Activated naive CD4-positive, alpha-beta T cell treated with Interleukin-2 at 50 U/mL for 16 hours (primary cell): ENCODE measurements at places on chromosomes 4 and X.
A peak's percentile ranks its signal among the peaks of the same experiment; 100 is the strongest.

DNA sequence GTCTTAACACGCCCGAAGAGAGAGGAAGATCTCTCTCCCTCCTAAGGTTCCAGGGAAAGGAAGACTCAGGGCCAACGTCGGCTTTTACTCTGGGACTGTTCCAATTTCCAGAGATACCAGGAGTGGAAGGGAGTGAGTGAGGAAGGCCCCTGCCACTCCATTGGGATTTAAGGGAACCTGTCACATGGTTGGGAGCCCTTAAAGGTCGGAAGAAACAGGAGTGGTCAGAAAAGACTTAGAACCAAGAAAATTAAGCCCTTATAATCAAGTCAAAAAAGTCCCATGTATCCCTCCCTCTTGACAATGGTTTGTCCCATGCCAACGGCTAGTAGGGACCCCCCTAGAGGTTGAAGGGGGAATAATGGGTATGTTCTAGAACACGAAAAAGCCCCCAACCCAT, at the start of gene TEX13A:
TEX13A (minus strand) TSS at position 59 of the 400 bp plus-strand sequence. CDS start 297 bp downstream, outside the sequence.
- DNase-seq = no peak

GRCh38 chrX:146435472-146435871, 374.1 kb upstream of the CXorf51B start:
- DNase-seq = no peak

DNA sequence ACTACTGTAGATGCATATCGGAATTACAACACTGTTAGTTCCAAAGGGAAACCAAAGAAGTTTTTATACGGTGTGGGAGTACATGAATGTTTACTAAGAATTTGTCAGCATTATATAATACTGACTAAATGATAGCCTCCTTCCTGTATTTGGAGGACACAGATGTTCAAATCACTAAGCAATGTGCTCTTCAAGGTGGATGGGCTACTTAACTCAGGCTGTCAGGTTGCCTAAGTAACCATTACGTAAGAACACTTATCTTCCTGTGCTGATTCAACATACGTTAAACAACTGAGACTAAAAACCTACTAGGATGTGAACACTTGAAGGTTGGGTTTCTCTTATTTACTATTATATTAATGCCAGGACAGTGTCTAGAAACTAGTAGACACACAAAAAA, 81.9 kb upstream of the HPGD start:
- DNase-seq = no peak

DNA sequence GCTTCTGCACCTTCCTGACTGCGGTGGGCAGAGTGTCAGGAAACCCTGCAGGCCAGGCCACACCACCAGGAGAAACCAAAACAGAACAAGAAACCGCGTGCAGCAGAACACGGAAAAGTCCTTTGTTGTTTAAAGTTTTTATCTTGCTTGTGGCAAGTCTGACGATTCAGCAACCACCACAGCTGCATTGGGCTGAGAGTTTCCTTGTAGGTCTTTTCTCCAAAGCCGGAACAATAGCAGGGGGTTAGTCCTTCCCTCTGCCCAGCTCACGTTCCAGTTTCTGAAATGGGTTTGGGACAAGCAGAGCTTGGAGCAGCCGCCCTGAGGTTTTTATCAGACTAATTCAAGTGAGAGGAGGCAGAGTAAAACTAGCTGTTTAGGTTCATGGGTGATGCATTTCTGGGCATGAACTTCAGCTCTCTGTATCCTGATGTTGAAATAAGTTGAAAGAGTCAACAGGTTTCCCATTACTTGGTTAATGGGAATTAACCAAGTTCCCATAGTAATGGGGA, 216.9 kb downstream of the PTTG2 start:
- DNase-seq = peak; percentile 59

- DNase-seq = peak; percentile 90
Measured at GRCh38 chrX:40735325-40736169, at the start of gene MED14. Gene MED14, minus strand, starts transcription at chrX:40735542. Its CDS starts 130 bp downstream, at chrX:40735412.

- DNase-seq = no peak
Measured at GRCh38 chr4:52716364-52717151, 34.7 kb downstream of the ERVMER34-1 start.

DNA sequence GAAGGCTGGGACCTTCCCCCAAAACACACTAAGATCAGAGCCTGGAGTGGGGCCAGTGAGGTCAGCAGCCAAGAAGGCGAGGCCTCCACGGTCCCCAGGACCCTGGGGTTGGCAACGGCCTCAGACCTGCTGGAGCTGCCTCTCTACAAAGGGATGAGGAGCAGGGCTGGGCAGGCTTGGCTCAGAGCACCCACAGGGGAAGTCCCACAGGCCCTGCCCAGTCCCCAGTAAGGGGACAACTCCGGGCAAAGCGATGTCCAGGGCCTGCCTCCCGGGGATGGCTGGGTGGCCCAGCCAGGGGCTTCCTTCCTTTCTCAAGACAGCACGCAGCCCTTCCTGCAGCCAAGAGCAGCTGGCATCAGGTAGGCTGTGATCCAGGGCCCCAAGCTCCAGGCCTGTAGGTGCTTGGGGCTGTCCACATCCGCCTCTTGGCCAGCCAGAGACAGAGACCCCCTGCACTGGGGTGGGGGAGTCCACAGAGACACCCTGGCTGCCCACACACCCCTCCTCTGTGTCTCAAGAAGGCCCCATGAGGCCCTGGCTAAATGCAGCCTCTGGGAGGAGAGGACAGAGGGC, 5.7 kb downstream of the MXD4 start:
- DNase-seq = no peak

DNA sequence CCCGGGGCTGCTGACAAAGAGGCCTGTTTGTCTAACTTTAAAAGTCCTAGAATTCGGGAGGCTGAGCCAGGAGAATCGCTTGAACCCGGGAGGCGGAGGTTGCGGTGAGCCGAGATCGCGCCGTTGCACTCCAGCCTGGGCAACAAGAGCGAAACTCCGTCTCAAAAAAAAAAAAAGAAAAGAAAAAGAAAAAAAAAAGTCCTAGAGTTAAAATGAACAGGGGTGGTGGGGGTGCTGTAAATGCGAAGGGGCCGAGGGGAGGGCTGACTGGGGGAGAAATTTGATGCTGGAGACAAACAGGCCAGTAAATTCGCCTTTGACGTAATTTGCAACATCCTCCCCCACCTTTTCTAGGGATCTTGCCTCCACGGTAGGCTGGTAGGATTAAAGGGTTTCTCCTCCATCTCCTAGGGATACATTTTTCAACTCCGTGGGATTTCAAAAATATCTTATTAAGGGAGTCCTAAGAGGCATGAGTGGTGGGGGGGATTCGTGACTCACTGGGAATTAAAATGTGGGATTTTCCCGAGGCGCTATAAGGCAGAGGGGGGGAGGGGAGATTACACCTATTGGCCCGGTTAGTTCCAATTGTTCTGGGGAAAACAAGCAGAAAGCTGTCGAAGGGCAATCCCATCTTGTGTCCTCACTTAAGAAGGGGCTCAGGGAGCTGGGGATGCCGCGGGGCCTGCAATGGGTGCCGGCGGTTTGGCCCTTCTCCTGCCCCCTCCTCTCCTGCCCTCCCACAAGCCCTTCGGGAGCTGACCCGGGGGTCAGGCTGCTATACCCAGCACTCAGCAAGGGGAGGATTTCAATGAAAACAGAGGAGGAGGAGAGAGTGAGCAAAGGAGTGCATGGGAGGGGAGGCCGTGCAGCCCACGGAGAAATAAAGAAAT, 3.0 kb upstream of the BCOR start:
- DNase-seq = no peak

- DNase-seq = no peak
Measured at GRCh38 chr4:20408611-20409010, 156.9 kb downstream of the SLIT2 start.

- no peak for DNase-seq
Measured at GRCh38 chr4:3479358-3480101, 16.4 kb downstream of the DOK7 start.

GRCh38 chr4:174375422-174375821, 91.7 kb downstream of the CEP44 start:
- DNase-seq = no peak

DNA sequence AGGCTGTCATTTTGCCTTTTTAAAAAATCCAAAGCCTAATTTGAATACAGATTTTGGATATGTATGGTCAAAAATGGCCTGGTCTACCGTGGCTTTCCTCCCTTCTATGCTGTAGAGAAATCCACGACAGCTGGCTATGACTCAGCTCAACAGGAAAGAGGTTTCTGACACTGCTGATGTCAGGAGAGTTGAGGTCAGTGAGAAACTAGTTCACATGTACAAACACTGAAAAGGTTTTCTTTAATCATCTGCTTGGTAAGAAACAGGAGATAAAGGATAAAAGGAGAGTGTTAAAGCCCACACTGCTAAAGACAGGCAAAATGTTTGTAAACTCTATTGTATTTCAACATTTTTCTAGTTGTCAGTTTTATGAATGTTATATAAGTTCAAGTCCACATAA, 113.9 kb downstream of the NYX start:
- peak; percentile 25 for DNase-seq

GRCh38 chrX:125108921-125109320, 210.8 kb upstream of the TEX13C start:
- DNase-seq = no peak

- DNase-seq = no peak
Measured at GRCh38 chrX:10387011-10387410, 230.2 kb downstream of the CLCN4 start.

DNA sequence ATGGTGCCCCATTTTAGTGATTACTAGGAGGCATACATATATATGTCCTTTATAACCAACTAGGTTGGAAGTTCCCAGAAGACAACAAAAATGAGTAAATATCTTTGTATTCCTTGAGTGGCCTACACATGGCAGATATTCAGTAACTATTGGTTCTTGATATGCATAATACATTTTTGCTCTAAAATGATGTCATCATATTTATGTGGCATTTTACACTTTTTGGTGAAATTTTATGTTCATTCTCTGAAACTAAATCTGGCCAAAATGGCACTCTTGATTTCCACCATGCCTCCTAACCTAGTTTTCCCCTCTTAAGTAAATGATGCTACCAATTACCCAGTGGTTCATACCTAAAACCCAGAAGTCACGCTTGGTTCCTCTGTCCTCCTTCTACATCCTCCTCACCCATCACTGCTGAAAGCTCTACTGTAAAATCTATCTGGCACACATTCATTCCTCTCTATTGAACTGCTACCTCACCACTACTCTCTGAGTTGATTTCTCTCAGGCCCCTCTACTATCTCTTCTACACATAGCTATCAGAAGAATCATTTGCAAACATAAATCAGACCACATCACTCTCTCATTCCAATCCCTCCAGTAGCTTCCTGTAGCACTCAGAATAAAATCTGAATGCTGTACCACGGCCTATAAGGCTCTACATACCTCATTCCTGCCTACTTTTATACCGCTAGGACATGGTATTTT, 13.4 kb downstream of the SLC10A7 start:
- no peak for DNase-seq

- no peak for DNase-seq
Measured at GRCh38 chr4:82275431-82276331, 98.1 kb downstream of the HNRNPD start.

DNA sequence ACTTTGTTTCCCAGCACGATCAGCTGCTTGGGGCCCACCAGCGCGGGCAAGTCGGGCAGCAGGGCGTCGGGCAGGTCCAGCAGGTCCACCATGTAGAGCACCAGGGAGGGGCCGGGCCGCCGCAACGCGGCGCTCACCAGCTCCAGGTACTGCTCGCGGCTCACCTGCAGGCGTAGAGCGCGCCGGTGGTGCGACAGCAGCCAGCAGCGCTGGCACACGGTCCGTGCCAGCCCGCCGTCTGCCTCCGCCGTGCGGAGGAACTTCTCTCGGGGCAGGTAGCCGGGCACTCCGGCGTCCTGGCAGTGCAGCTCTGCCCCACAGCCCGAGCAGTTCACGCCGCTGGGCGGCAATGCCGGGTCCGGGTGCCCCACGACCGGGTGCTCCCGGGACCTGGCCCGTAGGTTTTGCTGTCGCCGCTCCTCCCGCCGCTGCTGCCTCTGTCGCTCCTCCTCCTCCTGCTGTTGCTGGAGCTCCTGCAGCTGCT, 527 bp downstream of the NOA1 start:
- DNase-seq = peak; percentile 58

GRCh38 chrX:18898492-18898891, 85.4 kb downstream of the PHKA2 start:
- DNase-seq = no peak

DNA sequence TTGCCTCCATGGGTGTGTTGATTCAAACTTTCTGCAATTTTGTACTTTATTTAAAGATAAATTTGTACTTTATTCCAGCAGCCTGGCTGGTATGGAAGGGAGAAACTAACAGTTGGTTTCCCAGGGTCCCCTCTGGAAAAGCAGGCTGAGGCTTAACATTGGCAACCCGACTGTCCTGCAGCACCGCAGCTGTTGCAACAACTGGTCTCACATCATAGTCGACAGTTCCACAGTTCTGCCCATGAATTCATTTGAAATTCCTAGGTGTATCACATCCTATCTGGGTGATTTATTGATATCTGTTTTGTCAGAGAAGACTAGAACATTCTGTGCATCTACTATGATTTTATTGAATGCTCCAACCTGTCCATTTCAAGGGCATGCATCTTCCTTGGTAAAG, 98.8 kb upstream of the GATB start:
- no peak for DNase-seq

DNA sequence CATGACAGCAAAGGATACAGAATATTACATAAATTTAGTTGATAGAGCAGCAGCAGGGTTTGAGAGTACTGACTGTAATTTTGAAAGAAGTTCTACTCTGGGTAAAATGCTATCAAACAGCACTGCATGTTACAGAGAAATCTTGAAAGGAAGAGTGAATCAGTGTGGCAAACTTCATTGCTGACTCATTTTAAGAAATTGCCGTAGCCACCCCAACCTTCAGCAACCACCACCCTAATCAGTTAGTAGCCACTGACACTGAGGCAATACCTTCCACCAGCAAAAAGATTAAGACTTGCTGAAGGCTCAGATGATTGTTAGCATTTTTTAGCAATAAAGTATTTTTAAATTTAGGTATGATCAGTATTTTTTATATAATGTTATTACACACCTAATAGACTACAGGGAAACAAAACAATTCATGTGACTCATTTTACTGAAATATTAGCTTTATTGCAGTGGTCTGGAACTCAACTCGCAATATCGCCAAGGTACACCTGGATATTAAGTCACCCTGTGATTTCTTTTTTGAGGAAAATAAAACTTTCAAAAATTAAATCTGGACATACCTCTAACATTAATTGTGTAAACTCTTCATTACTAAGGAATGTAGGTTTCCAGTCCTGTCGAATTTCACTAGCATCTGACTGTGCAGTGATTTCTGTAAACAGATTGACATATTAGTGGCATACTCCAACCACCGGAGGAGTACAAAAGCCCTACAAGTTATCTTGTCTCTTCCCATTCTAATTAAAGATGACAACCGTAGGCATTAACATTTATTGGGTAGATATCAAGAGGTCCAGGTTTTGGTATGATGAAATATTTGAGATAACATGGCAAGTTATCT, 71.1 kb downstream of the CLOCK start:
- no peak for DNase-seq

GRCh38 chr4:168527560-168527959, 30.7 kb downstream of the PALLD start:
- DNase-seq = no peak
